ENCODE measurements at places on chromosomes 3 and 15.

GRCh38 chr3:194135516-194135805 is 487 bp upstream of the HES1 start:
- H3K4me3 ChIP-seq: peak overlapping the region; percentile 62
- H3K36me3 ChIP-seq: no peaks in the 10 kb centered on the region

DNA sequence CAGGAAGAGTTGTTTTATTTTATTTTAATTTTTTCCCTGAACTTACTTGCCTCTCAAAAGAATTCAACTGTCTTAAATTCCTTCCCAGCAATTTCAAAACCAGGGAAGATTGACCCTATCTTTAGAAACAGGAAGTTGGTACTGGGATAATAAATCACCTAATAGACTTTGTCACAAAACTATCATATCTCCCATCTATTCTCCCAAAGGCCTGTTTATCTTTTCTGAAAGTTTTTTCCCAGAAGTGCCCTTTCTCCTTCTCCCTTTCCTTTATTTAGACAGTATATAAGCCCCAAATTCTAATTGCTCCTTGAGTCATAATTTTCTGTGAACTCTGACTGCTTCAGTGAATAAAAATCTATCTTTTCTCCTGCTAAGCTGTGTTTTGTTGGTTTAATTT is 2.9 kb upstream of the RNF7 start:
- no peaks in the 10 kb centered on the region for H3K27me3 ChIP-seq
- peaks cover 9% of the 10 kb centered on the region for H3K4me1 ChIP-seq
- no peak for DNase-seq
- no peaks in the 10 kb centered on the region for H3K36me3 ChIP-seq
- no peak overlapping the region for H3K4me3 ChIP-seq
- no peak overlapping the region for H3K27ac ChIP-seq

DNA sequence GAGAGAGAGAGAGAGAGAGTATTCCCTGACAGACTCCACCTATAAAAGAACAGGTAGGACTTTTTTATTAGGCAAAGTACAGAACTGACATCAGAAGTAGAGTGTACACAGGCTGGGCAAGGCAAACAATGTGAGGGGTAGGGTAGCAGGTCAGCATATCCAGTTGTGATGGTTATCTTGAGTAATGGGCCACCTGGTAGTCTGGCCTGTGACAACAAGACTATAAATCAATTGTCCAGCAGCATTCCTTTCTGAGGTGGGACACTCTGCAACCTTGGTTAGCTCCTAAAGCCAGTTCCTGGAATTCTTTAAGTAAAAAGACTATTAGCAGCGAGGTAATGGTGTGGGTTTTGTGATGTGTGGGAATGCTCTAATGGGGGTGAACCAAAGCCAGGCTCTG is 14.9 kb upstream of the TMCC1 start:
- H3K36me3 ChIP-seq: peaks cover 4% of the 10 kb centered on the region
- DNase-seq: no peak
- H3K4me1 ChIP-seq: no peaks in the 10 kb centered on the region
- no peak overlapping the region for H3K27ac ChIP-seq

DNA sequence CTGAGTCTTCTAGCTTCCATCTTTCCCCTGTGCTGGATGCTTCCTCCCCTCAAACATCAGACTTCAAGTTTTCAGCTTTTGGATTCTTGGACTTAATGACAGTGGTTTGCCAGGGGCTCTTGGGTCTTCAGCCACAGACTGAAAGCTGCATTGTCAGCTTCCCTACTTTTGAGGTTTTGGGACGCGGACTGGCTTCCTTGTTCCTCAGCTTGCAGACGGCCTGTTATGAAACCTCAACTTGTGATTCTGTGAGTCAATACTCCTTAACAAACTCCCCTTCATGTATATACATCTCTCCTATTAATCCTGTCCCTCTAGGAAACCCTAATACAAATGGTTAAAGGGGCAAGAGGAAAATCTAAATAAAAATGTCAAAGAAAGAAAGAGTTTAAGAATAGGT is 100.1 kb downstream of the ABI3BP start:
- no peaks in the 10 kb centered on the region for H3K27me3 ChIP-seq
- no peaks in the 10 kb centered on the region for H3K36me3 ChIP-seq
- DNase-seq: no peak
- no peak overlapping the region for H3K27ac ChIP-seq

GRCh38 chr15:101187820-101188636 is 63.8 kb downstream of the CHSY1 start:
- no peaks in the 10 kb centered on the region for H3K36me3 ChIP-seq
- H3K27ac ChIP-seq: peak overlapping the region; percentile 18
- H3K4me1 ChIP-seq: peaks cover 40% of the 10 kb centered on the region
- H3K27me3 ChIP-seq: no peaks in the 10 kb centered on the region
- H3K4me3 ChIP-seq: no peak overlapping the region
- DNase-seq: no peak

GRCh38 chr3:158728851-158729250 is 3.4 kb downstream of the RARRES1 start:
- H3K4me1 ChIP-seq: peaks cover 12% of the 10 kb centered on the region
- no peak overlapping the region for H3K27ac ChIP-seq
- no peaks in the 10 kb centered on the region for H3K36me3 ChIP-seq
- peaks cover 30% of the 10 kb centered on the region for H3K27me3 ChIP-seq
- no peak overlapping the region for H3K4me3 ChIP-seq

DNA sequence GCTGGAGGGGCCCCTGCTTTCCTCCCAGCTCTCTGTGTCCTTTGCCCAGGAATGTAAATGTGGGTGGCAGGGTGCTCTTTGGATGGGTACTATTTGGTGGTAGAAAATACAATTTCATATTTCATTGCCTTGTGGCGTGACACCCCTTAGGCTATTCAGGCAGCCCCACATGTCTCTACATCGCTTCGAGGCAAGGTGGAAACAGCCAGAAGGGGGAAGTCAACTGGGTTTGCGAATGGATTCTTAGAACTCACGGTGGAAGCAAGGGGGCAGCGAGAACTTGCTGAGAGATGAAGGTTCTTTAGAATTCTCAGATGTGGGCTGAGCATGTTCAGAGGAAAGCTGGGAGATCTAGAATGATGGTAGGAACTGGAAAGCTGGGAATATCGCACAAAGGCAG is 25.3 kb downstream of the PLA2G4D start:
- no peak overlapping the region for H3K4me3 ChIP-seq
- H3K4me1 ChIP-seq: no peaks in the 10 kb centered on the region
- H3K27me3 ChIP-seq: no peaks in the 10 kb centered on the region
- H3K36me3 ChIP-seq: no peaks in the 10 kb centered on the region

DNA sequence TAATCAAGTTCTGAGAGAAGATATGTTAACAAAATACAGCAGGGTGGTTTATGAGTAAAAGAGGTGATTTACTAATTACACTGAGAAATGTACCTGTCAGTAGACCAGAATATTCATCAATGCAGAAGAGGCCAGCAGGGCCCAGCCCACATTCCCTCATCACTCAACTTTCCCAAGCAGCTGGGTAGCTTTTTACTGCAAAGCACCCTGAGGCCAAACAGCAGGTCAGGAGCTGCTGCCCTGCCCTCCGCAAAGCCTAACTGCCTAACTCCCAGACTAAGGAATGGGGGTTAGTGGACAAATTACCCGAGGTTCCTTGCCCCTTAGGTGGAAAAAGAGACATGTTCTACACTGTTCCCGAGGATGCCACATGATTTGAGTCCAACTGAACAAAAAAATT is 108.2 kb downstream of the TBL1XR1 start:
- no peaks in the 10 kb centered on the region for H3K36me3 ChIP-seq
- peak overlapping the region; percentile 62 for H3K27ac ChIP-seq
- H3K27me3 ChIP-seq: no peaks in the 10 kb centered on the region
- H3K4me3 ChIP-seq: no peak overlapping the region
- H3K4me1 ChIP-seq: peaks cover 41% of the 10 kb centered on the region

GRCh38 chr3:45670991-45671390 is 18.2 kb upstream of the SACM1L start:
- H3K4me3 ChIP-seq: no peak overlapping the region
- H3K27ac ChIP-seq: no peak overlapping the region
- no peak for DNase-seq
- H3K27me3 ChIP-seq: no peaks in the 10 kb centered on the region

DNA sequence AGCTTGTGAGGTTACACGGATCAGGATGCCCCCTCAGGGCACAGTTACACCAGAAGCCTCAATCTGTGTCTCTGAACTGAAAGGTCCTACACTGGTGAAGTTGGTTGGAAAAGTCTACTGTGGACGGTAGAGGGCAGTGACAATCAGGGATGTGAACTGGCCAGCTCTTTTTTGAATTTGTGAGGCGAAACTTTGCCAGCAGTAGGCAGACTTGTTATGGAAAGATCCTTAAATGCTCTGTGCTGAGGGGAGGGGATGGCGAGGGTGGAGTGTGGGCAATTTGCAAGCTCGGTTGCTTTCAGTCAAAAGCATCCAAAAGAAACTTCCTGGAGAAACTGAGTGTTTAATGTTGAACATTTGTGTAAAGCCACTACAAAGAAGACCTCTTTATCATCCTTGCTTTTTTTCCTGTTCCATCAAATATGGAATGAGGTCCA is 127.4 kb upstream of the ABHD17C start:
- peaks cover 6% of the 10 kb centered on the region for H3K4me1 ChIP-seq
- no peaks in the 10 kb centered on the region for H3K27me3 ChIP-seq
- DNase-seq: peak; percentile 87
- H3K27ac ChIP-seq: no peak overlapping the region

GRCh38 chr3:127037418-127037841 is 54.5 kb downstream of the PLXNA1 start:
- no peak overlapping the region for H3K4me3 ChIP-seq
- no peak for DNase-seq
- no peaks in the 10 kb centered on the region for H3K4me1 ChIP-seq
- H3K27me3 ChIP-seq: no peaks in the 10 kb centered on the region

- H3K4me3 ChIP-seq: no peak overlapping the region
- H3K36me3 ChIP-seq: no peaks in the 10 kb centered on the region
- DNase-seq: no peak
- peaks cover 11% of the 10 kb centered on the region for H3K27me3 ChIP-seq
These were observed 6.2 kb downstream of the MYO1E start for GRCh38 chr15:59366333-59367021.

DNA sequence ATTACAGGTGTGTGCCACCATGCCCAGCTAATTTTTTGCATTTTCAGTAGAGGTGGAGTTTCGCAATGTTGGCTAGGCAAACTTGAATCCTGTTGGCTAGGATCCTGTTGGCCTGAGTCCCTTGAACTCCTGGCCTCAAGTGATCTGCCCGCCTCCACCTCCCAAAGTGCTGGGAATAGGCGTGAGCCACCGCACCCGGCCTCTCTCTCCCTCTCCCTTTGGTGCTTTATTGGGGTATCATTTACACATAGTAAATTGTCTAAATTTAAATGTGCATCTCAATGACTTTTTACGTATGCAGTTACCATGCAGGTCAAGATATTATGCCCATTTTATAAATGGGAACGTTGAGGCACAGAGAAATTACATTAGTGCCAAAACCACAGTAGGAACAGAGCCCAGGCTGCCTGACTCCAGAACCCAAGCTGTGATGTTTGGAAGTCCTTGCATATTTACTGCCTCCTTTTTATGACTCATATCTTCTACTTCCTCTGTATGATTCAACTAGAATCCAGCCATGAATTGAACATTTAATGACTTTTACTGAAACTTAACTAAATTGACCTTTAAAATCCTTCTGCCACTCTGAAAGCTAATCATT is 34.0 kb upstream of the RPP14 start:
- H3K4me1 ChIP-seq: no peaks in the 10 kb centered on the region
- DNase-seq: no peak
- H3K36me3 ChIP-seq: no peaks in the 10 kb centered on the region
- H3K4me3 ChIP-seq: no peak overlapping the region
- H3K27me3 ChIP-seq: no peaks in the 10 kb centered on the region
- no peak overlapping the region for H3K27ac ChIP-seq

GRCh38 chr3:153038779-153039178 is 123.2 kb upstream of the RAP2B start:
- no peaks in the 10 kb centered on the region for H3K36me3 ChIP-seq
- no peaks in the 10 kb centered on the region for H3K27me3 ChIP-seq
- no peak overlapping the region for H3K27ac ChIP-seq
- no peak overlapping the region for H3K4me3 ChIP-seq
- DNase-seq: no peak
- H3K4me1 ChIP-seq: no peaks in the 10 kb centered on the region

- H3K4me3 ChIP-seq: 0 out of 2 replicates have a peak overlapping the region, but pooled peaks have one; percentile 2
- peak overlapping the region; percentile 94 for H3K27ac ChIP-seq
- H3K36me3 ChIP-seq: no peaks in the 10 kb centered on the region
- H3K27me3 ChIP-seq: no peaks in the 10 kb centered on the region
- no peak for DNase-seq
These were observed 55.1 kb upstream of the TGFBR2 start for GRCh38 chr3:30551266-30551665.

DNA sequence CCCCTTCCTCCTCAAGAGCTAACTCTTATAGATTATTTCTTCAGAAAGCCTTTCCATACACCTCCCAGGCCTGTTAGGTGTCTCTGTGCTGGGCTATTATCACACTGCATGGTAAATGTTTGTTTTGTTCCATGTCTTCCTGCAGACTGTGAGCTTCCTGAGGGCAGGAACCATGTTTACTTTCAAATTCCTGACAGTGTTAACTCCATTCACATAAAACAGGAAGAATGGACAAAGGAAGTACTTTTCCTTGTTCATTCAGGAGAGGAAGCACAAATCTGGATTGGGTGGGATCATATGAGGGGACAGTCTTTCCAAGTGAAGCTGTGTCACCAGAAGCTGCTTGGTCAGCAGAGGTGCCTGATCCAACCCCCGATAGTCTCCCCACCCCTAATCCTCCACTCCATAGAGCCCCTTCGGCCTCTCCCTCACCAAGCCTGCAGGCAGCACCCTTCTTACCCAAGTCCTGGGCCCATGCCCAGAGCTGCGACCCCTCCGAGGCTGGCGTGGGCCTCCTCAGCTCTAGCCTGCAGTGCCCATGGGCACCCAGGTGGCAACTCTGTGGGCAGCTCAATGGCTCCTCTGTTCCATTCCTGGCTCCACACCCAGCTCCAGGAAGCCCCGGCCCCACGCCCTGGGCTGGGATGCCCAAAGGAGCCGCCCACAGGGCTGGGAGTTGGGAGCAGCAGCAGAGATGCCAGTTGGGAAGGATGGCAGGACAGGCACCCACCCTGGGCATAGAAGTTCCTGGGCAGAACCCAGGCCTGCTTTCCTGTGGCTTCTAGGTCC is 6.9 kb downstream of the SHF start:
- DNase-seq: no peak
- peaks cover 49% of the 10 kb centered on the region for H3K4me1 ChIP-seq
- no peak overlapping the region for H3K27ac ChIP-seq
- no peak overlapping the region for H3K4me3 ChIP-seq
- no peaks in the 10 kb centered on the region for H3K27me3 ChIP-seq
- no peaks in the 10 kb centered on the region for H3K36me3 ChIP-seq

GRCh38 chr3:90052425-90052950 is 945.1 kb downstream of the EPHA3 start:
- H3K4me3 ChIP-seq: no peak overlapping the region
- no peak for DNase-seq
- no peak overlapping the region for H3K27ac ChIP-seq
- H3K36me3 ChIP-seq: no peaks in the 10 kb centered on the region
- H3K27me3 ChIP-seq: no peaks in the 10 kb centered on the region

All from GM23338 (cell line).